ENCODE measurements at places on chromosomes 1 and 21.

GRCh38 chr1:202438393-202439174 lies 90.1 kb downstream of the PPP1R12B start:
- DNase-seq: no peak

DNA sequence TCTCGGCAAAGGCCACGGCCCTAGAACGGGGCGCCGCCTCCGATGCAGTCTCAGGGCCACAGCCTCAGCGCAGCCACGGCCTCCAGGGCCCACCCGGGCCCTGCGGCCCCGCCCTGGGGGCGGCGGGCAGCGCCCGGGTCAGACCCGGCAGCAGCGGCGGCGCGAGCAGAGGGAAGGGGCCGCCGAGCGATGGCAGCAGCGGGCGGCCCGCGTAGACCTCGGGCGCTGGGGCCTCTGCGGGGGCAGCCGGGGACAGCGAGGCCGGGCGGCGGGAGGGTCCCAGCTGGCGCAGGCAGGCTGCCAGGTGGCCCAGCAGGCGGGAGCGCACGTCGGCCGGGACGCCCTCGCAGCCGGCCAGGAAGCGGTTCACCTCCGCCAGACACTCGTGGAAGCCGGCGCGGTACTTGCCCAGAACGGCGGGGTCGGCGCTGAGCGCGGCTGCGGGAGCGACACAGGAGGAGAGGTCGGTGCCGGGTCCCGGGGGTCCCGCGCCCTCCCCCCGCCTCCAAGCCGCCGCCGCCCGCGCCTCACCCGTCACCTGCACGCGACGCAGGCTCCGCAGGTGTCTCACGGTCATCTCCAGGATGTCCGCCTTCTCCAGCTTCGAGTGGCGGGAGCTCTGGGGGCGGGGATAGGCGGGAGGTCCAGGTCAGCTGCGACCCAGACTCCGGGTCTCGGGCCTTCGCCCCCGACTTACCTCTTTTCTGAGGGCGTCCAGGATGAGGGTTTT lies 737 bp downstream of the HES4 start:
- no peak for DNase-seq

DNA sequence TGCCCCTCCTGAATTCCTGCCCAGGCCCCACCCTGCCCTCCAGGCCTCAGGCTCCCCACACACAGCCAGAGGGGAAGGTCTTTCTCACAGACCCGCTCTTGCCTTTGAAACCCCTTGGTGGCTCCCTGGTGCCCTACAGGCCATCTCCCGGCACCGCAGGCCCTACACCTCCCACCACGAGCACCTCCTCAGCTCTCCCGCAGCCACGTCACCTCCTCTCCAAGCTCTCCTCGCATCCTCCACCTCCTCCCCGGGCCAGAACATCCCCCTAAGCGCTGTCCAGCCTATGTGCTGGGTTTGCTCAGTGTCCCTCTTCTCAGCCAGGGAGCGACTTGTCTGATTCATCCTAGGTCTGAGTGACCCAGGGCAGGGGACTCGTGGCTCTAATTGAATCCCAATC lies 66.4 kb downstream of the DMRTB1 start:
- DNase-seq: no peak

DNA sequence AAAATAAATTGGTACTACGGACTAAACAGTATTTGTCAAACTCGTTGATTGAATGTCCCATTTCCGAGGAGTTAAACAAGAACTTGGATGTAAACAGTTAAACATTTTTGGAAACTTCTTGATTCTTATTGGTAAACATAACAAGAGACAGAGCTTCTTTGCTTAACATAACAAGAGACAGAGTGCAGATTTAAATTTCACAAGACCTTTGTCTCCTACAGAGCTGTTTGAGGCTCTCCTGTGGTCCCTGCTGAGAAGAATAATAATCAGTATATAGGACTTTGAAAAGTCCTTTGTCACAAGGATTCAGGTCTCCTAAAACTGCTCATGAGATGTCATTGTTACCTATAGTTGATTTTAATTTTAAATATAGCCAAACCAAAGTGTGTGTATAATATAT lies 170.6 kb upstream of the C21orf91 start:
- no peak for DNase-seq

- DNase-seq: no peak
Observed at GRCh38 chr1:7984811-7985210, 23.3 kb downstream of the PARK7 start.

DNA sequence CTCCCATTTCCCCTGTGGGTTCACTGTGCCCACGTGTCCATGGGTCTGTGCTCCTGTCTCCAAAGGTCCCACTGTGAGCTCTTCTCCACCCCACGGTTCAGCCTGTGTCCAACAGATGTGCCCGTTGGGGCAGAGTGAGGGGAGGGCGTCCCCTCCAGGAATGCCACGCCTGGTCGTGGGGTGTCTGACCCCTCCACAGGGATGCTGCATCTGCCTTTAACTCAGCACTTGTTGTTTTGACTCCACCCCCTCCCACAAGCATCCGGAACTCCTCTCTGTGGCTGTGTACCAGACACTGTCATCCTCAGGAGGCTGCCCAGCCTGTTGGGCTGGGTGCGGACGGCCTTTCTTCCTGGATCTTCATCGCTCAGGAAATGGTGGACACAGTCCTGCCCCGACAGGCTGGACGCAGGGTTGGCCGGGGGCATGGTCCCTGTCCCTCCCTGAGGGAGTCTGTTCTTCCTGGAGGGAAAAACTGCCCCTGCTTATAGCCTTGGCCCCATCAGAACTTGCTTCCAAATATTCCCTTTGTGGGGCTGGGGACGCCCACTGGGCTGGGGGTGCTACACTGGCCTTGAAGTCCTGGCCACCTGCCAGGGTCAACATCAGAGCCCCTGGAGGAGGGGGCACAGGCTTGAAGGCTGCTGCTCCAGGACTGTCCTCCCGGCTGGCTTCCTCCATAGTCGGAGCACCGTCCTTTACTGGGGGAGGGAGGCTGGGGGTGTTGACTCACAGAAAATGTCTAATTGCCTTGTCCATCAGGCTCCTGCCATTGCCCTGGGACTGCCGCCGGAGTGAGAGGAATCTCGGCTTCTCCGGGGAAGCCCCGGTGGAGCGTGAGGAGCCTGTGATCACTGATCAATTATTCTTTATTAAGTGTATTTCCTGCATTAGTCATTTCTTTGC lies 182.0 kb upstream of the C1orf174 start:
- DNase-seq: no peak

DNA sequence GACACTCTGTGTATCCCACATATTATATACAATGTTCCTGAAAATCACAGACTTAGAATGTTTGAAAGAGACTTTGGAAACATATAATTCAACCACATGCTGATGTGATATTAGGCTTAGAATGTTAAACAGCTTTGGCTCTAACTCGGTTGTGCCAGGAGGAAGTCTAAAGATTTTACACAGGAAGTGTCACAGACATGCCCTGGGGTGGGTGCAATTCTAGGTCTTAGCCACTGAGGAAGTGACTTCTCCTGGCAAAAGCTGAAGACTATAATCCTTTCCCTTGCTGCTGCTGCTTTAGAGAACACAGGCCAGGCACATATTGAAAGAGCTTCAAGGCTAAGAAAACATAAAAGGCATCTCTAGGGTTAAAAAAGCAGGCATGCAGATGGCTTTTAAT lies 51.0 kb downstream of the RPL5 start:
- no peak for DNase-seq

- no peak for DNase-seq
Observed at GRCh38 chr21:41881051-41881450, 1.9 kb upstream of the PRDM15 start.

DNA sequence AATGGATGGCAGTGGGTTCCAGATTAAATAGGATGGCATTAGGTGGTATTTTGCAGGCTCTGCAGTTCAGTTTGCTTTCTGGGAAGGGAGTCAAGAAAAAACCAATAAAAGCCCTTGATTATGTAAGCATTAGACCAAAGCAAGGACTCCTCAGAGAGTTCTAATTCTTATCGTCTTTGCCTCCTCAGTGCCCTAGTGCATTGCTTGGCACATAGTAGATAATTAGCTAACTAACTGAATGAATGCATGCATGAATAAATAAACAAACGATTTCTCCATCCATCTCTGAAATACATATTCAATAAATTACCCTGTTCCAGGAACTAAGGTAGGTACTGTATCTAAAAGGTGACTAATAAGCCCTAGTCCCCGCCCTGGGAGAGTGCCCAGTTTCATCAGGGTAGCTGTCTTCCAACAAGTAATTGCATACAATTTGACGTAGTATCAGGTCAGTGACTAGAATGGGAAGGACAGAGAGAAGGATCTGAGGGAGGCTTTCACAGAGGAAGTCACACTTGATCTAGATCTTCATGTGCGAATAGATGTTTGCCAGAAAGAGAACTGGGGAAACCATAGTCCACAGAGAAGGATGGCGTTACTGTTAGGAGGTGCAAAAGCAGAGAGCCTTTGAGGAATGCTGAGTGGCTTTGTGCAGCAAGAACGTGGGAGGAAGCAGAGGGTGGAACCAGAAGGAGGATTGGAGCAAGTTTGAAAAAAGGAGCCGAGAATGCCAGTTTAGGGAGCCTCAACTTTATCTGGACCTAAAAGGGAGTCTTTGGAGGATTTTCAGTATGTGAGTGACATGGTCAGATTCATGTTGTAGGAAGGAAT lies 111.4 kb downstream of the TBX19 start:
- DNase-seq: peak; percentile 14

DNA sequence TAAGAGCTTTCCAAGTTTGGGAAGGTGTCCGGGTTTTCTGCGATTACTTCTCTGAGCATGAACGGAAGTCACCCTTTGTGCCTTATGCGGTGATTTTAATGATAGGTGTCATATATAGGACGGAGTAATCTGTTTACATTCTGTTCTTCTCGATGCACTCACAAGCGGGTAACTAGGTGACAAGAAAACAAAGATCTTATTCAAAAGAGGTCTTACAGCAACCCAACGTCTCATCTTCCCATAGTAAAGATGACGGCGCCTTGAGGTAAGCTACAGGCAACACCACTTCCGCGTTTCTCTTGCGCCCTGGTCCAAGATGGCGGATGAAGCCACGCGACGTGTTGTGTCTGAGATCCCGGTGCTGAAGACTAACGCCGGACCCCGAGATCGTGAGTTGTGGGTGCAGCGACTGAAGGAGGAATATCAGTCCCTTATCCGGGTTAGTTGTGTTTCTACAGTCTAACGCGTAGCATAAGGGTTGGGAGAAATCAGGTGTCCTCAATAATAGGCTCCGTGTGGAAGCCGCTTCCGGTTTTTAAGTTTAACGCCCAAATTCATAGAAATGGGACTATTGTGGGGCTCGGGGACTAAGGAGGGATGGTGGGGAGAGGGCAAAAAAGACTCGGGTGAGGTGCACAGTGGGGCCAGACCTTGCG lies at the start of gene UFC1:
TSS of gene UFC1 (plus strand) at position 297 of the 656 bp plus-strand sequence. CDS start at position 317, 20 bp downstream.
- peak; percentile 73 for DNase-seq

- DNase-seq: no peak
Observed at GRCh38 chr1:203426870-203427269, 48.7 kb upstream of the PRELP start.

- no peak for DNase-seq
Observed at GRCh38 chr1:48568501-48568900, 96.5 kb upstream of the SPATA6 start.

- DNase-seq: no peak
Observed at GRCh38 chr1:167171286-167171929, 49.3 kb upstream of the POU2F1 start.

- DNase-seq: no peak
Observed at GRCh38 chr1:36595921-36596320, 113.2 kb upstream of the CSF3R start.

GRCh38 chr1:22553104-22553880 lies 10.0 kb upstream of the EPHA8 start:
- no peak for DNase-seq

- DNase-seq: no peak
Observed at GRCh38 chr1:147287133-147287865, 44.8 kb downstream of the CHD1L start.

- no peak for DNase-seq
Observed at GRCh38 chr1:85957760-85958159, 198.8 kb downstream of the COL24A1 start.

DNA sequence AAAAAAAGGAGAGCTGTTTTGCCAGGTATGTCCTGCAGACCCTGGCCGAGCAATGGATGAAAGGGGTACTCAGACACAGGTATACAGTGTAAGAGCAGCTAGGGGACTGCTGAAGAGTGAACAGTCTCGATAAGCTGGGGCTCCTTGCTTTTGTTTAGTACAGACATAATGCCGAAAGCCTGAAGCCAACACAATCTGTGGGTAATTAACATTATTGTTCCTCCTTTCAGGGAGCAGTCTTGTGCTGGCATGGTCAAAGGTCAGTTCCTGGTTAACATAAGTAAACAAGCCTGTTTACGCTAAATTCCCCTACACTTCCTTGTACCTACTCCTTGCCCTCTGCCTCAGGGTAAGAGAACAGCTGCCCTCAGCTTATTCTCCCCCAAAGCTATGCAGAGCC lies 272.3 kb upstream of the ST6GALNAC5 start:
- DNase-seq: no peak

DNA sequence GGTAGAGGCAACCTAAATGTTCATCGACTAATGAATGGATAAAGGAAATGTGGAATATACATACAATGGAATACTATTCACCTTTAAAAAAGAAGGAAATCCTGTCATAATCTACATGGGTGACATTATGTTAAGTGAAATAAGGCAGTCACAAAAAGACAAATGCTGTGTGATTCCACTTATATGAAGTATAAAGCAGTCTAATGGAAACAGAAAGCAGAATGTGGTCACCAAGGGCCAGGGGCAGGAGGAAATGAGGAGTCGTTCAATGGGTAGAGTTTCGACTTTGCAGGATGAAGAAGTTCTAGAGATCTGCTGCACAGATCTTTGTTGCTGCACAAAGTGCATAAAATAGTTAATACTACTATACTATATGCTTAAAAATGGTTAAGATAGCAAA lies 7.8 kb downstream of the DIPK1A start:
- no peak for DNase-seq

GRCh38 chr1:112549590-112549989 lies 40.8 kb downstream of the WNT2B start:
- DNase-seq: no peak

GRCh38 chr1:106768077-106768476 lies 288.4 kb upstream of the PRMT6 start:
- DNase-seq: no peak

DNA sequence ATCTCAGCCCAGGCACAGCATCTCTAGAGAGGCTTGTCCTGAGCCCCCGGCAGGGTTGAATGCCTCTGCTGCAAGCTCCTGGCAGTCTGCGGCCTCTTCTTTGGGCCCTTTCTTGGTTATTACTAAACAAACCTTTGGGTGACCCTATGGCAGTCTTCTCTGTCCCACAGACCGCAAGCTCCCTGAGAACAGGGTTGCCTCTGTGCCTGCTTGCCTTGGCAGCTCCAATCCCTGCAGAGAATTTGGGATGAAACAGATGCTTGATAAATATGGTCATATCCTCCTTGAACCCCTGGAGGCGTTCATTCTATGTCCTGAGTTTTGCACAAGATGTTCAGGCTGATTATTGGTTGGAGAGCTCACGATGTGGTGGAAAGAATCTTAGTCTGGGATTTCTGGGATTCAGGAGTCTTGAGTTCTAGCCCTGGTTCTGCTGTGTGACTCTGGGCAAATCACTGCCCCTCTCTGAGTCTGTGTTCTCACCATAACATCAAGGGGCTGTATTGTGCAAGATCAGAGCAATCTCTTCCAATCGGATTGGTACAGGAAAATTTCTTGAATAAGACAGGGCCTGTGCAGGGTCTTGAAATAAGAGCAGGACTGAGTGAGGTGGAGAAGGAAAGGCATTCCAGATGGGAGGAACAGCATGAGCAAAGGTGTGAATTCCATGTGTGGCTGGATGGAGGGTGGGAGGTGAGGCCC lies 49.6 kb downstream of the EDN2 start:
- no peak for DNase-seq

All from hippocampal formation (tissue), 2 donors.